ENCODE measurements at places on chromosomes 4 and X.

DNA sequence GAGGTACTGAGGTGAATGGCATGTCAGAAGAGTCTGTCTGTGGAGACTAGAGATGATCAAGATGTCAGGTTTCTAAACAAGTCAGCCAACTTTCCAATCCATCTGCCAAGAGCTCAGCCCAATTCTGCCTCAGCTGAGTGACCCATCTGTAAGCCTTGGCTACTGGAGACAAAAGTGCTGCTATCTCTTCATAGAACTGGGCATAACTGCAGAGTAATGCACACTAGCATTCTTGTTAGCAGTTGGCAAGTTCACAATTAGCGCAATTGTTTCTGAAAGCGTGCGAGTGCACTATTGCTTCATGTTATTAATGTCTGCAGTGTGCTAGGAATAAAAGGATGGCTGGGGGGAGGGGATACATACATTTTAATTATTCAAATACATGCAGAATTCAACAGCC, 32.9 kb upstream of the SH3D19 start:
- ATAC-seq, result no peak

DNA sequence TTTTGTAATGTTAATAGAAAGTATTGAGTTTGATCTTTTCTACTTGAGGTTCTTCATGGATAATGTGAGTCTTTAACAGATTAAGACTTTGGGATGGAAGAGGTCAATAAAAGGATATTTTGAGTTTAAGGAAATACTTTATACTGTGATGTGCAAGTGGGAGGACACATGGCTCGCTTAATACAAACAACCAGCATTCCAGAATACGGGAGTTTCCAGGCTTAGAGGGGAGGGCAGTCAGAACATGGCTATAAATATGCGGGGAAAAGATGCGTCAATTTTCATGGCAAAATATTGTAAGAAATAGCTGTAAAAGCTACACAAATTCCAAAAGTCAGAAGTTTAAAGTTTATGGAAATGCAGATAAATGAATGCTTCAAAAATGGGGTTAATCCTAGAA, 192.3 kb downstream of the AASDH start:
- ATAC-seq, result no peak

DNA sequence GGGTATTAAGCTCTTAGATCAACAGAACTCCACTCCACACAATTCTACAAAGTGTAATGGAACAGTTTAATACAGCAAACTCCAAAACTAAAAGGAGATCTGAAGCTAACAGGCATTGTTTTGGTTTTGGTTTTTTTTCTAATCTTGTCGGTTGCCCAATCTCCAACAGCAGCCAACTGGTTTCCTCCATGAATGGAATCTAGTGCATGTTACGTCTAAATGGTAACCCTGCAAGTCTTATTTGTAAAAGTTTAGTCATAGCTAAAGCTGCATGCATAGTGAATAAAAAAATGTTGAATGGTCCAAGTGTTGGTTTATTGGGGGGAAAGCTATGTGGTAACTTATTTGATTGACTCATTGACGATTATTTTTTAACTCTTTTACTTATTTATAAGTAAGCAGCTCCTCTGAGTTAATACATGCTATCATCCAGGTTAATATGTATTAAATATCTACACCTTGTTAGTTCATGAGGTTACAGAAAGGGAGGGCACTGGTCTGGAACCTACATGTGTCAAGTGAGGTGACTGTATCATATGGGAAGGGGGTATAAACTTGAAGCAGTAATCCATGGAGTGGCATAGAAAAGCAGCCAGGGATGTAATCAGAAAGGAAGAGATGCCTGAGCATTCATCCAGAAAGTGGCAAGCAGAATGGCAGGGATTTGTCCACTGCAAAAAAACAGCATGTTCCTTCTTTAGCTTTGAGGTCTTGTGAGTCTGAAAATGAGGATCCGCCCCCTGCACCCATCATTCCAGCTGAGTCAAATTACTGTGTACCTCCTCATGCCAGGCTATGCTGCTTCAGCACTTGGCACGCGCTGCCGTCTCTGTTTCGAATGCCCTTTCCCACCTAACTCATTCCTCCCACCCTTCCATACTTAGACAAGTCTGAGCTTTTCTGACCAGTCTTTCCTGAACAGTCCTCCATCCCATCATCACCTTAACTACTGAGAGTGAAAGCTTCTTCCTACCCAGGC, 81.7 kb downstream of the PDGFC start:
- no peak for ATAC-seq

DNA sequence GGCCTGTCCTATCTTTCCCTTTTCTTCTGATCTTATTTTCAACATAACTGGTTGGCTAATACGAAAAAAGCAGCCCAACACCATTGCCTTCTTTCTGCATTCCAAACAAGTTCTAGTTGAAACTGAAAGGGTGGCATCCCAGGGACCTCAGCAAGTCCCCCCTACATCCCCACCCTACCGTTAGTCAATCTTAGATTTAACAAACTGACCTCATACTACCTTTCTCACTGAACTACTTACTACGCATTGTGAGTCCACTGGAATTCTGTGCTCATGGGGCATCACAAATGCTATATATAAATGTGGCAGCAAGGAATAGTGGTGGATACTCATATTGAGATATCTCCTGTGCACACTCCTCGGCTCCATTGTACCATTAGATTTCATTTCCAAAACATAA, 33.1 kb upstream of the FGF5 start:
- no peak for ATAC-seq
